ENCODE measurements at places on chromosomes 2 and 18. TPM values are rescaled to one million over a fixed set of nuclear protein-coding genes. Genes with fewer than 3 reads are reported as not detected.

The MERTK gene
- 0.62 TPM for total RNA-seq

The CDH20 gene
- total RNA-seq: not detected

The CNTNAP5 gene
- total RNA-seq: not detected

The KIAA1328 gene
- 2.5 TPM for total RNA-seq

The IL36A gene
- not detected for total RNA-seq

The LYG1 gene
- 0.12 TPM for total RNA-seq

The STPG4 gene
- total RNA-seq: not detected

The LAMA3 gene
- 1.6 TPM for total RNA-seq

The SOX11 gene
- 1.8 TPM for total RNA-seq

The ANKRD29 gene
- total RNA-seq: 8.9 TPM

The FLACC1 gene
- total RNA-seq: 0.23 TPM

The NT5DC4 gene
- total RNA-seq: not detected

The TTN gene
- not detected for total RNA-seq

The GCG gene
- total RNA-seq: not detected

The DSC3 gene
- 0.02 TPM for total RNA-seq

The COLEC11 gene
- not detected for total RNA-seq
